ENCODE measurements at places on chromosomes 2 and 18.

GRCh38 chr2:55231546-55232083, 478 bp downstream of the CLHC1 start:
- no peak for DNase-seq

DNA sequence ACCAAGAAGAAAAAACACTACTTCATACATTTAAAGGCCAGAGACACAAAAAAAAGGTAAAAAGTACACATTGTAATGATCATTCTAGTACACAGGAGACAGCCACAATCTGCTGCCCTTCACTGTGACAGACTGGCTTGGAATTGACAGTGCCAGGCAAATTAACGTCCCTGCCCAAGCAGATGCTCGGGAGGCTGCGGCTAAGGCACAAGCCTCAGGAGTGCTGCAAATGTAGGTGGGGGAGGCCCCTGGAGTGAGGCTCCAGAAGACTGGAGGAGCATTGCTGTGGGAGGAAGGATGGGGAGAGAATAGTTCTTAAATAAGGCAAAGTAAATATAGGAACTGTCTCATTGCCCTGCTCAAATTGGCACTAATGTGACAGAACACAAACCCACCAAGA, 18.6 kb downstream of the ERCC3 start:
- DNase-seq: no peak

GRCh38 chr2:223501641-223502040, 100.5 kb downstream of the SCG2 start:
- no peak for DNase-seq

DNA sequence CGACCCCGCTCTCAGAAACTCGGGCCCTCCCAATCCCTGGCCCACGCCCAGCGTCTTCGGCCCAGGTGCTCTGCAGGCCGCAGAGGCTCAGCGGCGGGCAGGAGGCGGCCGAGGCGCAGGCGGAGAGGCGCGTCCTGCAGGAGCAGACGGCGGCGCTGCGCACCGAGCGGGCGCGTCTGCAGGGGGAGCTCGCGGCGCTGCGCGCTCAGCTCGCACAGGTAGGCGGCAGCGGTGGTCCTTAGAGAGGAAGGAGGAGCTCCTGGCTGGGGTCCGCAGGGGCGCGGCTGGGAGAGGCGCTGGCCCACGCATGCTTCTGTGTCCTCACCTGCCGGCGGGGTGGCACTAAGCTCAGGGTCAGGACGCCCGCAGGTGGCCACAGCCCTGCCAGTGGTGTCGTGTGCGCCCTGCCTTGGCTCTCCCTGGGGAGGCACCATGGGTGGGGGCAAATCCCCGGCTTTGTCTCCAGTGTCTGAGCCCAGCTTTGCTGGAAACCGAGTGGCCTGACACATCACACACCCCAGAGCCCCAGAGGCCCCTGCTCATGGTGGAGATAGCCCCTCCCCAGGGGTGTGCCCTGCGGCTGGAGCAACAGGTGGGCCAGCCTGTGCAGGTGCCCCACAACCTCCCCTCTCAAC, 14.9 kb upstream of the SNED1 start:
- DNase-seq: no peak

All from T1000 (cell line).